ENCODE measurements at places on chromosomes 6 and 20.
A peak's percentile ranks its signal among the peaks of the same experiment; 100 is the strongest.

GRCh38 chr6:149963212-149963461 lies 606 bp upstream of the ULBP1 start:
- peak; percentile 60 for DNase-seq

DNA sequence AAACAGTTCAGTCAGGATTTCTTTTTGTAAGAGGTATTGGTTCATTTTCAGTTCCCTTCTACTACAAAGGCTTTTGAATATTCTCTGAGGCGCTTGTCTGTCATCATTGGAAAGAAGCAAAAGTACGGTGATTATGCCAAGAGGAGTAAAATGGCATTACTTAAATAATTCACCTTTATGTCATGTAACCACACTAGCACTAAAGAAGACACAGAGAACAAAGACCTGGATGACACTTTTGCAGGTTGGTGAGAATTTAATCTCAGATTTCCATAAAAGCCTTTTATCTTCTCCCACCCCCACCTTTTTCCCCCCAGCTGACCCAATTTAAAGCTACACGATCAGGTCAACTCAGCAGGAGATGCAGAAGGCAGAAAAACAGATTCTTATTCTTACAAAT lies 451.8 kb downstream of the HACE1 start:
- DNase-seq, result no peak

DNA sequence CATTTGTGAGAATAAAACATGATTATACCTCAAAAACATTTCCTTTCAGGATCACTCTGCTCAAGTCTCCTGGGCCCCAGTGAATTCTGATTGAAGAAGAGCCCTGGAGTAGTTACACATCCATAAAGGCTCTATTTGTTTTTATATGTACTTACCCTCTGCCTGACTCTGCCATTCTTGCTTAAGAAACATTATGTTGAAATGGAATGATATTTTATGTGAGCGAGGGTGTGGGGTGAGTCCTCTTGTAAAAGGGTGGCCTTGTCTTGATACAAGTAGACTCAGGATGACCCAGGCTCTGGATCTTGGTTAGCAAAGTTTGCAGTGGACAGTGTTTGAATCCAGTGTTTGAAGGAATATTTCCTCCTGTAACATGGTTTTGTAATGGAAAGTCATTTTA lies 215.4 kb upstream of the PREP start:
- DNase-seq, result no peak

- DNase-seq, result no peak
Measured at GRCh38 chr20:47318027-47318585, 38.4 kb downstream of the ZMYND8 start.

DNA sequence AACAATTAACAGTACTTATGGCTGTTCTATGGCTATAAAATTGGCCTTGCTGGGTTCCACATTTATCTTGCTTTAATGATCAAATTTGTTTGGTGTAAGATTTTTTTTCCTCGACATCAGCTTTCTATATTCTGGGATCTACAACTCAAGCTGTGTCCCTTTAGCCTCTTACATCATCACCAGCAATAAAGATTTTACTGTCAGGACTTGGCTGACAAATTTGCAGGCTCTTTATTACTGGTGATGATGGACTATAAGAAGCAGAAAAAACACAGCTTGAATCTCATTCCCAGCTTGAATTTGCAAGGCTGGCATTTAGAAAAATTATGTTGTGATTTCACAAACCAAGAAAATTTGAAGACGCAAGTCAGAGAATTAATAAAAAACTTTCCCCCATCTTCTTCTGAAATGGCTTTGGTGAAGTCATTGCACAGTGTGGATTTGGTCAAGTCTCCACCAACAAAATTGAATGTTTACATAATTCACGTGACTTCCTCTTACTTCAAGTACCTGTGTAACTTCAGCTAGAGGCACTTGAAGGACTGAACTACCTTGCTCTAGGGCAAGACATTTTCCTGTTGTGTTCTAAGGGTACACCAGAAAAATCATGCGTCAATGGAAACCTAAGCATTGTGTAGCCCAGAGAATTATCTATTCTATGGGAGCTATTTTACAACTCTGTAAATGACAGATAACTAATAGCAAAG lies 175.0 kb downstream of the CBLN4 start:
- no peak for DNase-seq

- DNase-seq, result no peak
Measured at GRCh38 chr20:34334654-34335407, 28.2 kb upstream of the ITCH start.

DNA sequence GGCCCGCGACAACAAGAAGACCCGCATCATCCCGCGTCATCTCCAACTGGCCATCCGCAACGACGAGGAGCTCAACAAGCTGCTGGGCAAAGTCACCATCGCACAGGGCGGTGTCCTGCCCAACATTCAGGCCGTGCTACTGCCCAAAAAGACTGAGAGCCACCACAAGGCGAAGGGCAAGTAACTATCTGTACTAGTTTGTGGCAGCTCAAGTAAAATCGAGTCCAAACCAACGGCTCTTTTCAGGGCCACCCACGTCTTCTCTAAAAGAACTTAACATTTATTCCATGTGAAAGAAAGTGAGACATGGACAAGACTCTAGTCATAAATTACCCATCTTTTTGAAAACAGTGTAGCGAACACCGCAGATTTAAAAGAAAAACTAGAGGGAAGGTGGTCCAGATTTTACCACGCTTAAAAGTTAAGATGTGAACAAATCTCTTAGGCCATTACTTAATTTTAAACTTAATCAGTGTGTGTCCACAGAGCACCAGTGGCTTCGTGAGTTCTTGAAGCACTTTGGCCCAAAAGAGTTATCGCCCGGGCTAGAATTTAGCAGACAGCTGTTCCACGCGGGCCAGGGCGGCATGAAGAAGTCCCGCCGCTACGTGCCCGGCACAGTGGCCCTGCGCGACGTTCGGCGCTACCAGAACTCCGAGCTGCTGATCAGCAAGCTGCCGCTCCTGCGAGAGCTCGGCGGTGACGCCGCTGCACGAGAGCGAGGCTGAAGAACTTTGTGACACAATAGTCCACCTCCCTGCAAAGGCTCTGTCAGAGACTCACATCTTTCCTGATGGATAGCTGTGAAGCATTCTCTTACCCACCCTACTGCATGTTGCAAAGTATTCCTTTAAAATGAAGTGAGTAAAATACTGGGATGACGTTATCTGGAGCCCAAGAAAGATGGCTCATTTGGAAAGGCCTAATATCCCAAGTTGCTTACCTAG lies 113.9 kb upstream of the PRSS16 start:
- DNase-seq, result no peak

GRCh38 chr20:5895626-5896025 lies 54.7 kb downstream of the TRMT6 start:
- no peak for DNase-seq

DNA sequence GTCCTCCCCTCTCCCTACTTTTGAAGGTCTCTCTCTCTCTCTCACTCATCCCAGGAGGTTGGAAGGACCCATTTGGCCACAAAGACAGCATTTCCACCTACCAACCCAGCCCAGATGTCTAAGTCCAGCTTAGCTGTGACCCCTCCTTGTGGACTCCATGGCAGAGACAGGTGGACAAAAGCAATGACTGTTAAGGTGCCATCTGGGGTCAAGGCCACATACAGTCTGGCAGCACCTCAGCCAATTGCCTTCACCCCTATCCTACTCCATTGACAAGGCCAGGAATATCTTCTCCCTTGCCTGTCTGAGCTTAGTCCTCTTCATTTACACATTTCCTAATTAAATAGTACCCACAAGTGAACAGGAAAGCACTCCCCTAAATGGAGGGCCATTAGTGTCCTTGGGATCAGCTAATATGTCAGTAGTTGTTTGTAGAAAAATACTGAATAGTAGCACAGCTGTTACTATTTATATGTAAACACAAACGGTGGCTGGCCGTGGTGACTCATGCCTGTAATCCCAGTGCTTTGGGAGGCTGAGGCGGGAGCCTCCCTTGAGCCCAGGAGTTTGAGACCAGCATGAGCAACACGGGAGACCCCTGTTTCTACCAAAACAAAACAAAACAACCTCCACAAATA lies 28.8 kb downstream of the GCM1 start:
- peak; percentile 83 for DNase-seq

GRCh38 chr6:132369526-132369925 lies 31.7 kb downstream of the MOXD1 start:
- peak; percentile 71 for DNase-seq

GRCh38 chr6:19463925-19464324 lies 373.2 kb upstream of the ID4 start:
- DNase-seq, result no peak

DNA sequence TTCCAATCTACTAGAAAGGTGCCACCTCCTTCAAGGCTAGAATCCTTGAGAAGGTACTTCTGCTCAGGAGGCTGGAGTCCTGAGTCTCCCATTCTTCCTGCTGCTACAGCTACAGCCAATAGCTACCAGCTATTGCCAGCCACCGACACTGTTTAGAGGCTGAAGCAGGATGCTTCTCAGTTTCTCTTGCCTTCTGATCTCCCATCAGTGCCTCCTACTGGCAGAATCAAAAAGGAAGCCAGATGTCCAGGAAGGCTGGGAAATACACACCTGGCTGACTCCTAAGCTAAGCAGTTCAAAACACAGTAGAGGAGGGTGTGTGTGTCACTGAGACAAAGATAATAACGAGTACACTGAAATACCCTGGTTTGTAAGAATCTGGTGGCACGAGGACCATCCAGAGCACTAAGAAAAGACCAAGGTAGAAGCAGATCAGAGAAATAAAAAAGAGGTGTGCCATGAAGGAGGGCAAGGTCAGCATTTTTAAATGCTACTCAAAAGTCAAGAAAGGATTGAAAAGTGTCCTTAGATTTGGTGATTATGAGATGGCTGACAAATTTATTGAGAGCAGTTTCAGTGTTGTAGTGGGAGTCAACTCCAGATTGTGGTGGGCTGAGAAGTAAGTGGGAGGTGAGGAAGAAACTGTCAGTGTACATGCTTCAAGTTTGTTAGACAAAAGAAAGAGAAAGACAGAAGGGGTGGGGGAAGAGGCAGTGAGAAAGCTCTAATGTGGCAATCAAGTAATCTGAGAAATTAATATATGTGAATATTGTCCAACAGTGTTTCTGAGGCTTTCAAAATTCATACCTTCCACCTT lies 2.3 kb upstream of the HLA-DMA start:
- DNase-seq, result peak; percentile 11

GRCh38 chr6:36926708-36927513 lies 27.6 kb upstream of the PI16 start:
- no peak for DNase-seq

DNA sequence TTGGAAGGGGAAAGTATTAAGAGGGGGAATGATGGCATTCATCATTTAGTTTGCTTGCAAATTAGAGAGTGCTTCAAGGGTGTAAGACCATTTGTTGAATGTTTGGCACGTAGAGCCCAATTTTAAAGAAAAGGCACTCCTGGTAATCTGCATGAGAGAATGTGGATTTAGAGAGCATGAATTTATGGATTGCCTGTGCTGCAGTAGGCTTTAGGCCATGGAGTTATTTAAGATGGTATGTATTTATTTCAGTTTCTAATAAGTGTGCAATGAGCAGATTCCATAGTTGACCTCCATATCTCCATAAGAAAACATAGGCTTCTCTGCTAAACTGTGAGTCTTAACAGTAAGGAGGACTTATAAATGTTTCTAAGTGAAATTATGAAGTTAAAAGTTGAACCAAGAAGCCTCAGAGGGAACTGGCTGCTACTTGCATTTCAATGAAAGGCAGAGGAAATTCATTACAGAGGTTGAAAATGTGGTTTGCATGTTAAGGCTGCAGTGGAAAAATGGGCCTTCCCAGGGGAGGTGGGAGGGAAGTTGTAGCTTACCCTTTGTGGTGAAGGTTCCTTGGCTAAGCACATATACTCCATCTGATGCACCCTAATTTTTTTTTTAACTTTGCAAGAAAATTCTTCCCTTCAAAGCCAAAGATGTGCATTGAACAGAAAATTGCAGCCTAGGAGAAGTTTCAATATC lies 134.2 kb downstream of the CARMIL1 start:
- DNase-seq, result no peak

GRCh38 chr20:24780674-24781417 lies 168.2 kb upstream of the CST7 start:
- no peak for DNase-seq

DNA sequence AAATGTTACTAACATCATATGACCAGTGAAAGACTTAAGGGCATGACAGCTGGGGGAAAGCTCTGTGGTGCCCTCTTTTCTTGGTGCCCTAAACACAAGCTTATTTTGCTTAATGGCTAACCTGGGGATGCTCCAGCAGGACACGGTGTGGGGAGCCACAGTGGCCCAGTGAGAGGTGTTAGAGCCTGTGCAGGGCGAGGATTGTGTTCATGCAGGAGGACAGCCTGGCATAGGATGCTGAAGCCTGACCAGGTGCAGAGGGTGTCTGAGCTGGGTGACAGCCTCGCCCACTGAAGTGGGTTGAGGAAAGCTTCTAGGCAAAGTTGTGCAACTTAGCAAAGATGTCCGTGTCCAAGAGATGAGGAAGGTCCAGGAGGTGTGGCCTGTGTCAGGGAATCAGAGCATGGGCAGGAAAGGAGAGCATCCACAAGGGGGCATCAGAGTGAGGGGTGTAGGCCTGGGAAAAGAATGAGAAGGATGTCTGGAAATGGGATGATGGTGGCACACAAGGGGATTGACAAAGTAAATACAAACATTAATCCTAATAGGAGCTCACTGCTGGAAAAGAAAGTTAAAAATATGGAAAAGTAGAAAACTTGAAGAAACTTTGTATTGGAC lies 33.9 kb downstream of the SLC17A4 start:
- peak; percentile 74 for DNase-seq

- DNase-seq, result no peak
Measured at GRCh38 chr6:146292506-146292905, 251.1 kb upstream of the RAB32 start.

GRCh38 chr20:23234311-23235078 lies 116.1 kb upstream of the NXT1 start:
- DNase-seq, result peak; percentile 88

GRCh38 chr6:82083646-82084045 lies 163.9 kb downstream of the IBTK start:
- no peak for DNase-seq

DNA sequence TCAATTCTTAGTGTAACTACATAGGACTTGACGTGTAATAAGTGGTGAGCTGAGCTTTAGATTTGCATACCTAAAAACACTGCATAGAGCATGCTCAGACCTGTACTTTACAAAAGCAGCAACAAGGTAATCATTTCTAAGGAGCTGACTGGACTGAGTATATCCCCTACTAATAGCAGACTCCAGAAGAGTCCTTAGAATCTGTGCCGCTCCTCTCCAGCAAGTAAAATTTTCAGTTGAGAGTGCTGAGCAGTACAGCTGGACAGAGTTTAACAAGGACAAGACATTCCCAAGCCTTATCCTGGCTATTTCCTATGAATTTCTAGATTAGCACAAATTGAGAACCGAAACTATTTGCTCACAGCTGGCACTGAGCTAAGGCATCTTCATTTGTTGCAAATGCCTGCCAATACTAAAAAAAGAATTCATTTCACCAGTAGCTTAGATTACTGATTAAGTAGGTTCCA lies 26.1 kb upstream of the KLHL31 start:
- DNase-seq, result peak; percentile 32
